ENCODE measurements at places on chromosomes 13 and 19.

GRCh38 chr13:94387047-94387446 is 92.4 kb downstream of the DCT start:
- DNase-seq, result no peak

DNA sequence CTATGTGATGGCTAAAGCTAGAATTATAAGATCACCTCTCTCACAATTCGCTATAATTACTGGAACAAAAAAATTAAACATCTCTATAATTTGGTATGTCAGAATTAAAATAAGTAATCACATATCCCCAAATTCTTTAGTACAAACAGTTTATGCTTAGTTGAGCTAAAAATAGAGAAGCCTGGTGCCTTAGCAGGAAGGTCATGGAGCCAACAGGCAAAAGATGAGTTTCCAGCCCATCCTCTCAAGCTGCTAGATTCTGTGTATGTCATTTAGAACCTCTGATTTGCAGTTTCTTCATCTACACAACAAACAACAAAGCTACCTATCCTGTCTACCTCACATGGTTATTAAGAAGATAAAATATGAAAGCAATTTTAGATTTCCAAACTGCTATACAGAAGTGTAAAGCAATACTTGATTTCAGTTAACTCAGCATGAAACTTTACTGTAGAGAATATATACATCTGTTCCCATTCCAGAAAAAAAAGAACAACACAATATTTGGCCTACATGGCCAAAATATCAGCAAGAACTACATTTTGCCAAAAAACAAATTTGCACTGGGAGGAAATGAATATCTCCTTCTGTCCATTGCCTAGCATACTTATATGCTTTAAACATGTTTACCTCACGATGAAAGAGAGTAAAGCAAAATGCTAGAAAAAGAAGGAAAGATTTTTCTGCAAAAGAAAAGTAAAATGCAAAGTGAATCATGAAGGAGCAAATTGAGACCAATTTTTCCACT is 294.0 kb upstream of the MIR17HG start:
- DNase-seq, result no peak

GRCh38 chr13:95540888-95541287 is 11.6 kb upstream of the CLDN10 start:
- no peak for DNase-seq

DNA sequence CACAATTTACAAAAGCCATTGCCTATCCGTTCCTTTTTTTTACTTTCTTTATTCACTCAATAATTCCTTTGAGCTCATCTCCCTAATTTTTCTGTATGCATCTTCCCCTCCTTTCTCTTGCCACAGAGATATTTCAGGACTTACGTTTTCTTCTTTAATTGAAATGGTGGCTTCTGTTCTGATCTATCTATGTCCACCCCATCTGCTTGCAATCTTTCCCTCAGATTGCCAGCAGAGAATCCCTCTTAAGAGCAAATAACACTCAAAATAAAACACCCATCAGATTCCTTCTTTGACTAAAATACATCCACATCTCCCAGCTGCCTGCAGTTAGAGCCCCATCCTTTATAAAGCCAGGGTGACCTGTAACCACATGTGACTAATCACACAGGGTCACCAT is 478.6 kb downstream of the EFNB2 start:
- DNase-seq, result no peak

DNA sequence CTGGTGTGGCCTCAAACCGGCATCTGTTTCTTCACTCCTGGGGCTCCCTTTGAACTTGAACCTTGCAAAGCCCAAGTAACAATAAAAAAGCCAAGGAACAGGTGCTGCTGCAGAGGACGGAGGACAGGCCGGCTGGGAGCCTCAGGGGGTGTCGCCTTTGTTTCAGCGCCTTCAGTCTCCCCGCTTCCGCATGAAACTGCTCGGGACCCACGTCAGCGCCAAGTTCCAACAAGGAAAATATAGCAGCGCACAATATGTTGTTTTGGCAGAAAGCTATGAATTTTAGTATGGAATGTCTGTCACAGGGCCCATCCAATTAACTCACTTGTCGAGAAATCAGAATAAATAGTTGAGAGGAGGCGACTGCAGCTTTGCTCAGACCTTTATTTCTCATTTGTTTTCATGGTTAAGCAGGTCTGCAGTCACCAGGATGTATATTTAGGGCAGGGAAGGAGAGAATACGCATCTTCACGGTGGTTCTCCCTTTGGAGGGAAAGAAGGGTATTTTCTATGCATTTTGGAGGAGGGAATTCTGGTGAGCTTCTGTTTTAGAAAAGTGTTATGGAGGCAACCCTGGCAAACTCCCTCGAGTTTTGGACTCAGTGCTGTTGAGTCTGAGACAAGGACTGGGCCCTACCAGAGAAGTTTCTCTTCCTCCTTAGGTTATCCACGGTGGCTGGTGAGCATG is 34.3 kb upstream of the MEDAG start:
- DNase-seq, result peak; percentile 9

DNA sequence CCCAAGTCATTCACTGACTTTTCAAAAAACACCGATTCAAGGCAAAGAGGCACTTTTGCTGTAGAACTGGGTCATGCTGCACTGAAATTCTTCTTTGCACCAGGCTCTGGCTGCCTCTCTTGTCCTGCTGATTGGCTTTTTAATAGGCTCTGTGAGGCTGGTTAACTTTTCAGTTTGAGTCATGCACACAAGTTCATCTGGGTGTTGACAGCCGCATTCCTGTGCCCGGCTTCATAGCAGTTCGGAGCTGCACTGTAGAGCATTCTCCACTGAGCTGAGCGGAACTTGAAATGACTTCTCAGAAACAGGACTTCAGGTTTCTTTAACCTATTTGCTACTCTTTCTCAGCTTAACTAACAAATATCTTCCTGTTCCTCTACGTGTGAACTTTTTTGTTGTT is 978.3 kb downstream of the UQCRFS1 start:
- no peak for DNase-seq

GRCh38 chr13:107864543-107865317 is 350.6 kb downstream of the LIG4 start:
- DNase-seq, result no peak
